ENCODE measurements at places on chromosomes 3 and 15.

GRCh38 chr3:120081719-120082118 lies 12.5 kb downstream of the GSK3B start:
- DNase-seq, result no peak

DNA sequence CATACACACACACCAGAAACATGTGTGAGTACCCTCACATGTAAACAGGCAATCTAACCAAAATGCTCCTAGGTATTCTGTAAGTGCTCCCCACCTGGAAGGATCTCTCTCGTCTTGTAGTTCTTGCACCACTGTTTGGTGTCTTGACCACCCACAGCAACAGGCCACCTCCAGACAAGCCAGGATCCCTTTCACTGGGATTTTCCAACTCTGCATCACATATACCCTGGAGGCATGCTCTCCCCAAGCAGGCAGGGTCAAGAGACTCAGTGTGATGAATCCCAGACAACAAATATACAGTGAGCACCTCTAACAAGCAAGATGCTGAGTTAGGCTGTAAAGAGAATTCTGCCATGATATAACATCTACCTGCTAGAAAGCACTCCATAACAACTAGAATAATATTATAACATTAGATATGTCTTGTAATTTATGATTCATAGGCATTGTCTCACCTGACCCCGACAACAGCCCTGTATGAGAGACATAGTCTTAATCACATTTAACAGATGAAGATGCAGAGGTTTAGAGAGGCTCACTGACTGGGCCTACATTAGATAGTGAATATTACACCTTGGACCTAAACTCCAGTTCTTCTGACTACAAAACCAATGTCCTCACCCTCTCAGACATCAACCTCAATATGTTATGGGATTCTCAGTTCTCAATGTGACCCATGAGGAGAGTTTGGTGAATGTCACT lies 76.5 kb upstream of the BCL6 start:
- DNase-seq, result no peak

- DNase-seq, result no peak
Measured at GRCh38 chr3:149790268-149790667, 2.1 kb downstream of the ANKUB1 start.

GRCh38 chr3:121362035-121362734 lies 183.6 kb downstream of the POLQ start:
- no peak for DNase-seq

DNA sequence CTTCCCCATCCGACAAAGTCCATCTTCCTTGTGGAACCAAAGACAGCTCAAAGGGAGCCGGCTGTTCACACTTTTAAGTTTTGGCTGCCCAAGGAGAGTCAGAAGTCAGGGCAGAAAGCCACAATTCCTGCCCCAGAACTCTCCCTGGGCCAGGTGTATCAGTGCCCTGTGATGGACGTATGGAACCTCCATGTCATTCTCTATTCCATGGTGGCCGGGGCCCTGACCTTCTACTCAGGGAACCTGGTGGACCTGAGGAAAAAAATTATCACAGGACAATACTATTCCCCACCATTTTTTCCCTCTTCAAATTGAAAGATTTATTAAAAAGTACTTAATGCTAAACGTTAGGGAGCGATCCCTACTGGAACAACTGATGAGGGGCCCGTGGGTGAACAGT lies 66.6 kb downstream of the HMCES start:
- DNase-seq, result no peak

DNA sequence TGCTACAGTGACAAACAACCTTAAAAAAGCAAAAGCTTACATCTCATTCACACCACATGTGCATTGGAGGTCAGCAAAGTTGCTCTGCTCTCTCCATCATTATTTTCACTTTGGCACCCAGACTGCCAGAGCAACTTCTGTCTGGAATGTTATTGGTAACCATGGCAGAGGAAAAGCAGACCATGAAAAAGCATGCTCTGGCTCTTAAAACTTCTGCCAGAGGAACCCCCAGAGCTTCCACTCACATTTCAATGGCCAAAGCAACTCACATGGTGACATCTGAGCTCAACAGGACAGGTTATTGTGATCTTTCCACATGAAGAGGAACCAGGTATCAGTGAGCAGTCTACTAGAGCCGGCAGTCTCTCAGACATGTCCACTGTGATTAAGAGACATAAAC lies 21.9 kb upstream of the FRMD5 start:
- no peak for DNase-seq

DNA sequence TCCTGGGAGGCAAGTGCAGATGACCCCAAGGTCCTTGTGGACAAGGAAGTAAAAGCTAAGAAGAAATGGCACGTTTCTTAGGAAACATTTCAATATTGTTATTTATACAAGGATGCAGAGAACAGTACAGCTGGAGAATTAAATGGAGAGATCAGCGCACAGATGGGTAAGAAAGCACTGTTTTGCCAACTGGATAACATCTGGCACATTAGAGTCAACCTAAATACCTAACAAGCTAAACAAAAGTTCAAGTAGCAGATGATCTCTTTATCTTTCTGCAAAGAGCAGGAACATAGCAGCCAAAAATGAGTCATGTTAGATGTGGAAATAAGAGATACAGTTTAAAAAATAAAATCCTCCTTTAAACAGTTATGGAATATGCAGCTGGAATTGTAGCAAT lies 15.7 kb upstream of the DPPA4 start:
- no peak for DNase-seq

GRCh38 chr3:158663246-158663645 lies 9.2 kb downstream of the LXN start:
- DNase-seq, result no peak

GRCh38 chr15:66720206-66721010 lies 18.4 kb downstream of the SMAD6 start:
- DNase-seq, result no peak

DNA sequence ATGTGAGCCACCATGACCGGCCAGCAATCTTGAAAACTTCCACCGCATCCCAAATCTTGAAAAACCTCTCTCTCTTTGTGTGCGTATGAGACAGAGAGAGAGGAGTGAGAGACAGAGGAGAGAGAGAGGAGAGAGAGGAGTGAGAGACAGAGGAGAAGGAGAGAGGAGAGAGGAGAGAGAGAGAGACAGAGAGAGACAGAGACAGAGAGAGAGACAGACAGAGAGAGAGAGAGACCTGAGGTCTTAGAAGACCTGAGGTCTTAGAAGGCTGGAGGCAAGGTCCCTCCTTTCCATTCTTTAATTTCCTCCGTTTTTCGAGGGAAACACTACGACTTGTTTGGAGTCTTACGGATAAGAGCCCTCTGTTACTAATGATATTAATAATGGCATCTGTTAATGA lies 39.5 kb downstream of the TMEM40 start:
- no peak for DNase-seq

GRCh38 chr3:150264561-150265279 lies 143.4 kb upstream of the TSC22D2 start:
- no peak for DNase-seq

DNA sequence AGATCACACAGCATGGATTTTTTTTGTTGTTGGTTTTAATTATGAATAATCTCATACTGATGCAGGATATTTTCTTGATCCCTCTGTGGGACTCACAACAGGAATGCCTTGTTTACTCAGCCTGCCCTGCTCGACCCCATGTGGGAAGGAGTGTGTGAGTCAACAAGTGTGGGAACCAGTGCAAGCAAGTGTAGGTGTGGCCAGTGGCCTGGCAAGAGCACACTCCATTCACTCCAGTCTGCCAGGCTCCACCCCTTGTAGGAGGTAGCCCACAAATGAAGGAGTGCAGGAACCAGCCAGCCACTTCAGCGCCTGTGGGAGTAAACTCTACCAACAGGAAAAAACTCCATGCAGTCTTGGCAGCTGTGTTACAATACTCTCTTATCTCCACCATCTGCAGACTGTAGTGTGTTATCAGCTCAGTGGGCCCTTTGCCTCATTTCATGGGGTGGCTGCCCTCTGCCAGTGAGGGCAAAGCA lies 393.6 kb downstream of the OTOL1 start:
- no peak for DNase-seq

DNA sequence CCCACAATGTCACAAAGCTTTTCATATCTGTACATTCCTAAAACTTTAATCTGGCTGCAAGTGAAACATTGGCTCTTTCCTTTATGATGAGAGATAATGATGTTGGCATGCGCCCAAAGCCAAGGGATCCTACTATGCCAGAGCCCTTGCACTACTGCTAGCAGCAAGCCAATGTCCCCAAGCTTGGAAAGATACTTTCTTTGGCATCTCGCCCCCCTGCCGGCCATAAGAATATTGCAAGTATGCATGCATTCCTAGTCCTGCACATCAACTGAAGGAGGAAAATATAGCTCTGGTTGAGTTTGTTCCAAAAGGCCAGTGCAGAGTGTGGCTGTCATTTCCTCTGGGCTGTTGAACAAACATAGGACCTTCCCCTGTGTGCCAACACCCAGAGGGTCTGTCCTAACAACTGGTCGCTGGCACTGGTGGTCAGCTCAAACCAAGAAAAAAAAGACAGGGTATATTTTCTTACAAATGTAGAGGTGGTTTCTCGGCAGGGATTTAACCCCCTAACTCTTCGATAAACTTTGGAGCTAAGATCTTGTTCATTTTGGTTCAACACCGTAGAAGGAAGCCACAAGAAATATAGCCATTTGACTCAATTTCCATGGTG lies 120.9 kb upstream of the ZBED2 start:
- DNase-seq, result no peak

GRCh38 chr3:18883571-18883970 lies 264.7 kb upstream of the KCNH8 start:
- no peak for DNase-seq

- DNase-seq, result no peak
Measured at GRCh38 chr3:33231756-33232465, 13.3 kb upstream of the SUSD5 start.

- no peak for DNase-seq
Measured at GRCh38 chr3:44206261-44206660, 35.4 kb upstream of the TOPAZ1 start.

DNA sequence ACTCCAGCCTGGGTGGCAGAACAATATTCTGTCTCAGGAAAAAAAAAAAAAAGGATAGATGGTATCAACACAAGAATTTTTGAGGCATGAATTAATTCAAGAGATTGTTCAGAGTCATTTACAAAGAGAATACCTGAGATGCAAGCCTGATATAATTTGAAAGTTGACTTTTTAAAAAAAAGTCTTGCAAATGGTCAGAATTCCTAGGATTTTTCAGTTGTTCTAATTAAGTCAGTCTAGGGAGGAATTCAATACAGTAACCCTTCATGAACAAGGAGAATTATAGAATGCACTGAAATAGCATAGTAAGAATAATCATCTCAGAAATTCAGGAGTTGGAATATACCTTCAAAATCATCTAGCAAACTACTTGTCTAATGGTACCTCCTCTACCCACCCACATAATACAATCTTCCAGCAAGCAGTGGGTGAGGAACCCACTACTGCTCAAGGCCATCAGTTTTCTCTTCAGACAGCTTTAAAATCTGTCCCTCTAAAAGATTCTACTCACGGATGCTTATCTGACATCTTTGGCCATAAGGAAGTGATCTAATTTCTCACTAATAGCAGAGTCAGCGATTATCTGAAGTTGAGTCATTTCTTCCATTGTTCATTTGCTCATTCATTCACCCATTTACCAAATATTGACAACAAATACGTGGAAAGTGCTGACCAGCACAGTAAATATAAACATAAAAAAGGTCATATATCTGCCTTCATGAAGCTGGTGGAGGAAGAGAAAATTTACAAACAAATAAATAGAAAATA lies 159.6 kb downstream of the GREM1 start:
- DNase-seq, result no peak

- no peak for DNase-seq
Measured at GRCh38 chr3:191253089-191253799, 54.2 kb downstream of the OSTN start.

DNA sequence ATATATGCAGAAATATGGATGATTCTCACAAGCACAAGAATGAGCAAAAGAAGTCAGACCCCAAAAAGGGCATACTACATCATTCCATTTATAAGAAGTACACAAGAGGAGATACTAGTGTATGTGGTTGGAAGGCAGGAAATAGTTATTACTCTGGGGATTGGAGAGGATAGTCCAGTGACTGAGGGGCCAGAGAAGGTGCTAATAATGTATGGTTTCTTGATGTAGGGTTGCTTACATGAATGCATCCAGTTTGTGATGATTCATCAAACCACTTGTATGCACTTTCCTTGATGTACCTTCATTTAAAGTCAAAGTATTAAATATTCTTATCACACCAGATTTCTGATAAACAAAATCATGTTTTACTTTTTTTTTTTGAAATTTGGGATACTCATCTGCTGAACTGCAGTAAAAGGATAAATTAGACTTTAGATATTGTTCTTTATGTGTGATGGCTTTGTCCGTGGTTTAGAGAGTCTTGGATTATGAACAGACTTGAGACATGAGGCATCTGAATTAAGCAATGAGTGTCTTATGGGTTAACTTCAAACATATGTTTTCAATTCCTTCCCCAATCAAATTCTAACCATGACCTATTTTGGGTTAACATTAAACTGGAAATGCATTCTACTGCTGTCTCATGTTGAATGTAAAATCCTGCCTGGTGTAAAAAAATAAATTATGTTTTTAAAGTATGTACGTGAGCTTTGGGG lies 171.2 kb downstream of the SEMA6D start:
- DNase-seq, result no peak

DNA sequence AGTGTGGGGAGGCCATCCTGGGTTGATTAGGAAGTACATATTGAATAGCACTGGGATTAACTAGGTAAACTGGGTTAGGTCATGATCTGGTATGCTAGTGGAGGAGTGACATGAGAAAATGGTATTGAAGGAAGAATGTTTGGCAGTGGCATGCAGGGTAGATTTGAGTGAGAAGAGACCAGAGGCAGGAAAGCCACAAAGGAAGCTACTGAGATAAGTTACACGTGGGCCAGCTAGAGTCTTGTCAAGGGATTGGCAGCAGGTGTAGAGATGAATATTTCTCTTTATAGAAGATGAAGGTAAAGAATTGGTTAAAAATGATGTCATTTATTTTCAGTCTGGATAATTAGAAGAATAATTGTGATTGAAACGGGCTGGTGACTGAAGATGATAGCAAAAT lies 91.0 kb upstream of the TPRG1 start:
- DNase-seq, result no peak

GRCh38 chr3:4006288-4006687 lies 207.1 kb downstream of the LRRN1 start:
- no peak for DNase-seq

- DNase-seq, result no peak
Measured at GRCh38 chr15:74202452-74203401, at the start of gene STRA6. TSS of gene STRA6 (minus strand) at chr15:74202787. CDS start at chr15:74202267, 520 bp downstream.

DNA sequence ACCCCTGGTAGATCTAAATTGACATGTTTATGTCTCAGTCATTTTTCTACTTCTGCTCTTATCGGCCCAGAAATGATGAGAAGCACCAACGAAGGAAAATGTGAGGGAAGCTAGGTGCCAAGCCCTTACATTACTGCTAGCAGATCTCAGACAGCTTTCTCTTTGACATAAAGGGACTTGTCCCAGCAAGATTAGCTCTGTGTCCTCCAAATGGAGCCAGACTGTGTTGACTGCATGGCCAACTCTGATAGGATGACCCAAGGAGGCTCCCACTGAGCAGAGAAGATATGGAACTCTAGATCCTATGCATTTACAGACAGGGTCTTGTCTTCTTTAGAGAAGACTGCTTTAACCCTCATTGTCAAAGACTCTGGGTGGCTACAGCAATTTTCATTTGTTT lies 2.8 kb upstream of the MCTP2 start:
- no peak for DNase-seq
